NCI-H774 (cell line): ENCODE measurements at places on chromosomes 12 and 14.

- DNase-seq: no peak
These were observed 1.5 kb downstream of the CORO1C start for GRCh38 chr12:108729612-108730364.

DNA sequence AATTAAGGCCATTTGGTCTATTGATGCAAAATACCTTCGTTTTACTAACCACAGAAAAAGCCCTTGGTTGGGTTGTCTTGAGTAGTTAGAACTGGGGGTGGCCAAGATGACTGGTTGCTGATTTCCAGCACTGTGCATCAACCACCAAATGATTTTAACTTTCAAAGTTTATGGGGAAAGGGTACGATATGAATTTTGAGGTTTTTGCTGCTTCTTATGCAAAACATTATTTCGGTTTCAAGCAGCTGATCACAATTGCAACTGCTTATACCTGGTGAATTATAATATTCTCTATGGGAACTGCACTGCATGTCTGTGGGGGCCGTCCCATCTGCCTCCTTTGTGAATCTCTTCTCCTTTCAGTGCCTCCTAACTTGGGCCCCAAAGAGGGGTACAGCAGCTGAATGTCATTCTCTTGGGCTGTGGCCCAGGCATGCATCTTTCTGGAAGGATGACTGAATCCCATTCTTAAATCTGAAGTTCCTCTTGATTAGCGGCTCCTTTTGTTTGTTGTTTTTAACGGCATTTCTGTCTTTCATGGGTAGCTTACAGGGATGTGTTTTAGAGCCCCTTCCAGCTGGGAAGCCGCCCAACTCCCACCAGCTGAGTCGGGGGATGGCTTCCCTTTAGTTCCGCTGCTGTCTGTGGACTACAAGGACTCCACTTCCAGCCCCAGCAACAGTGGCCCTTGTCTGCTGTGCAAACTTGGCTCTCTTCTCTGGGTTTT lies 479.8 kb downstream of the ZFP36L1 start:
- DNase-seq: no peak

GRCh38 chr14:100645196-100645981 lies 58.2 kb upstream of the BEGAIN start:
- DNase-seq: peak; percentile 72

DNA sequence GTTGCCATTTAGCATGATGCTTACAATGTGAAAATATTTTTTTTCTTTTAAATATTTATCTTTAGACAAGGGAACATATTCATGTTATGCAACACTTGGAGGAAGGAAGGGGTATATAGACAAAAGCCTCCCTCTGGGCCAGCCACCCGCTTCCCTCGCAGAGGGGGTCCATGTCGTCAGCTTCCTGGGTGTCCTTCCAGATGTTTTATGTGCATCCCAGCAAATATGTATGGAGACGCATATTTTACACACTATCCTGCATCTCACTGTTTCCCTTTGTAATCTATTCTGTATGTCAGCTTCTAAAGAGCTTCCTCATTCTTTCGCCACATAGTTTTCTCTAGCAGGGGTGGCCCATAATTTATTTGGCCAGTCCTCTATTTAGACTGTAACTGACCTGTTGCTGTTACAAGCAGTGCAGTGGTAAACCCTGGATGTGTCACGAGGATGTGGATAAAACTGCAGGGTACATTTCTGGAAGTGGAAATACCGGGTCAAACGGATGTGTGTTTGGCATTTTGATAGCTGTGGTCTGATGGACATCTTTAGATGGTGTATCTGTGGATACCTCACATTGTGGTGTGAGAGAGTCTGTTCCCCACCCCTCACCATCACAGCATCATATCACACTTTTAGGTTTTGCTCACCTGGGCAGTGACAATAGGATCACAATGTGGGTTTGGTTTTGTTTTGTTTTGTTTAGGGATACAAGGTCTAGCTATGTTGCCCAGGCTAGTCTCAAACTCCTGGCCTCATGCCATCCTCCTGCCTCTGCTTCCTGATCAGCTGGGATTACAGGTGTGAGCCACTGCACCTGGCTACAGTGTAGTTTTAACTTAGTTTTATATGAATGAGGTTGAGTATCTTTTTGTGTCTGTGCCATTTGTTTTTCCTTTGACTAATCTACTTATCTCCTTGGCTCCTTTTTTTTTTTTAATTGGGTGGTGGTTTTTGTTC lies 31.6 kb downstream of the FAM222A start:
- DNase-seq: peak; percentile 25

DNA sequence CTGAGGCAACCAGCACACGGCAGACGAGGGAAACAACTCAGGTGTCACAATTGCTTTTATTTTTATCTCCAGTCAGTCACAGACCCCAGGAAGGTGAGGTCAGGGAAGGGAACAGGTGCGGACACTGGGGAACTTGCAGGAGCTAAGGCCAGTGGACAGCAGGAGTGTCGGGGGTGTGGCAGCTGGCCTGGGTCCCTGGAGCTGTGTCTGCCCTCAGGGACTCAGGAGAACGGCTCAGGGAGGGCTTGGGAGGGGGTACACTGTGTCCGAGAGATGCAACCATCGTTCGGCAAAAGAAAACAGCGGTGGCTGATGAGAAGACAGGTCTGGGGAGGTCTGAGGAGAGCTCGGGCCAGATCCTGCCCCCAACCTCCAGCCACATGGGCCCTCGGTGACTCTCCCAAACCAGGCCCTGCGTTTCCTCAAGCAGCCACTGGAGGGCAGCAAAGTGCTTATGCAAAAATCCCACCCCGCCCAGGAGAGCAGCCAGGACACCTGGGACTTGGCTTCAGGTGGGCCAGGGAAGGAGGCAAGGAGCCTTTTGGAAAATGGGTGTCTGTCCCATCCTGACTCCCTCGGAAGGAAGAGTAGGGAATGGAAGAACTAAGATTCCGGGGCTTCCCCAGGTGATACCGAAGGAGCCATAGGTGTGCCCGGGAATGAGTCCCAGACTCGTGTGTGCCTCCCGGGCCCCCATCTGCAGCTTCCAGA lies 24.1 kb upstream of the BCDIN3D start:
- peak; percentile 62 for DNase-seq

- no peak for DNase-seq
These were observed 7.6 kb downstream of the POP5 start for GRCh38 chr12:120573560-120573959.

- no peak for DNase-seq
These were observed 53.1 kb downstream of the GALNT9 start for GRCh38 chr12:132276066-132276826.

DNA sequence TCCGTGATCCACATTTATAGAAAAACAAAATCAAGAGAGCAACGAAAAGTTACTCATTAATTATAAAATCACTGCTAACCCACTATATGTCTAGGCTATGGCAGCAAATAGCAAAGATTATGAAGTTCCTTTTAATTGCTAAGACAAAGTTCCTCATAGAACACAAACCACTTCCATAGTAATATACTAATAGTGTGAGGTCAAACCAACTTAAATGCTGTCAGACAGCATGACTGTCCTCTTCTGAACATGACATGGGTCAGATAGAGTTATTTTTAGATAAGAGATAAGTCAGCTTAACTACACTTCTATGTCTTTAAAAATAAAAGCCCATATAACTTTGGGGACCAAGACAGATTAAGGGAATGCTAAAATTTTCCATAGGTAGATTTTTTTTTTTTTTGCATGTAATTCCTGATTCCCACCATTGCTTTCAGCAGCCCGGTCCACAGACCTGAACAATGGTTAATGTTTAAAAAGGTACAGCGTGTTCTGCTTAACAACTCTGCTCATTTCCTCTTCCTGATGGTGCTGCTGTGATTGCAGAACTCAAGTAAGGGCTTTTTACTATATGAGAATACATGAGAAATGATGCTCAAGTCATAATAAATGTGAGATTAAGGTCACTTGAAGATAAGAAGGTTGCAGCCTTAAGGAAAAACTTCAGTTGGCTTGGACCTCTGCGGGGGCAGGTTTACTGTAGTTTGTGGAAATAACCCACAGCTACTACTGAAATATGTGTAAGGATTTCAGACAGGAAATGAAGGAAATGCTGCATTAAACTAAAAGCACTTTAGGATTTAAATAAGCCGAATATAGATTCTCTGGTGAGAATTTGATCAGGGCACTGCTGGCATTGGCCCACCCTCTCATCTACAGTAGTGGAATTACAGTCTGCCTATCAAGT lies 37.7 kb upstream of the DUSP6 start:
- no peak for DNase-seq

GRCh38 chr14:69040353-69040752 lies 61.3 kb upstream of the ACTN1 start:
- no peak for DNase-seq

- peak; percentile 49 for DNase-seq
These were observed 132.0 kb upstream of the ARHGAP5 start for GRCh38 chr14:31945074-31945613.

- DNase-seq: no peak
These were observed 4.2 kb upstream of the CLECL1 start for GRCh38 chr12:9736936-9737705.

GRCh38 chr14:20508367-20508766 lies 3.0 kb downstream of the RNASE10 start:
- no peak for DNase-seq

- DNase-seq: peak; percentile 81
These were observed 88.8 kb downstream of the CHGA start for GRCh38 chr14:93011650-93012325.

DNA sequence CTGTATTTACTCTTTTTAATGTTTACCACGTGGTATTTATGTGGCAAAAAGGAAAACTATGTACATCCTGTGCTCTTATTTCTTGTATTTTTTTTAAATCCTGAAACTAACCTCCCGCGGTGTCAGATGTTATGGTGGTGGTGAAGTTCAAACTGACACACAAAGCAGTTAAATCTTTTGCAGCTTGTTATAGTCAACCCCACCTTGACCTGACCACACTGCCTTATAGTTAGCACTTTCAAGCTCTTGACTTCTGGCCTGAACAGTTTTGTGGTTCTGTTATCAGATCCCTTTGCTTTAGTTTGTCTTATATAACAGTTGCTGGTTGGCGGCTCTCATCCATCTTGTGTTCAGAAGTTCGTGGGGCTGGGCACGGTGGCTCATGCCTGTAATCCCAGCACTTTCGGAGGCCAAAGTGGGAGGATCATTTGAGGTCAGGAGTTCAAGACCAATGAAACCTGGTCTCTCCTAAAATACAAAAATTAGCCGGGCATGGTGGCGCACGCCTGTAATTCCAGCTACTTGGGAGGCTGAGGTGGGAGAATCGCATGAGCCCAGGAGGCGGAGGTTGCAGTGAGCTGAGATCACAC lies 2.1 kb downstream of the UNG start:
- DNase-seq: no peak

DNA sequence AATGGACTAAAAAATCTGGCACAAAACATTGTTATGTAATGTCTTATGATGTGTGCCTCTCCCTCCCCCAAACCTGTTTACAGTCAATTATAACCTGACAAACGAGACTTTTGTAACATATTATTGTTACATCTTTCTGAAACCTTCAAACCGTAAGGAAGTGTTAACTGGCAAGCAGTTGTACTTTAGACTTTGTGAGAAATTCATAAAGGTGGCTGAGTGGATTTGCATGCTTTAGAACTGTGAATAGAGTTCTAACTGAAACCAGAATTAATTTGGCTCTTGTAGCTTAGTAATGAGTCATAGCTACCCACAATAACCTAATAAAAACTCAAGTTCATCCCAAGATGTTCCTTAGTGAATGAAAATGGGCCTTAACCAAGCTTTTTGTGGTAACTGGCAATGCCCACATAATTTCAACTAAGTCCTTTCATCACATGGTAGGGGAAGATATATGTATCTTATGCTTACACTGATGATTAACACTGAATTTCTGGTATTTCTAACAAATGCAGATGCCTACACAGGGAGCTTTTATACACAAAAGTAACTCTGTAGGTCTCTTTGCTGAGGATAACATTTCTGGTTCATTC lies 29.7 kb downstream of the RAD9B start:
- no peak for DNase-seq

GRCh38 chr14:21612324-21612723 lies 22.4 kb downstream of the OR10G2 start:
- DNase-seq: no peak

DNA sequence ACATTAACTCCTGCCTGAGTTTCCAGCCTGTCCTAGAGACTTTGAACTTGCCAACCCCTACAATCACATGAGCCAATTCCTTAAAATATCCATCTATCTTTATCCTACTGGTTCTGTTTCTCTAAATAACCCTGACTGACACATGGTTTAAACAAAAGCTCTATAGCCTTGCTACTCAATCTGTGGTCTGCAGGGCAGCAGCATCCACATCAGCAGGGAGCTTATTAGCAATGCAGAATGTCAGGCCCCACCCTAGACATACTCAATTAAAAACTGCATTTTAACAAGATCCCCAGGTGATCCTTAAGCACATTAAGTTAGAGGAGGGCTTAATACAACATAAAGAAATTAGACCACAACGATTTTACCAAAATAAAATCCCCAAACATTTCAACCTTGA lies 108.3 kb upstream of the CPSF6 start:
- DNase-seq: no peak

GRCh38 chr12:56645201-56645716 lies 525 bp downstream of the ATP5F1B start:
- DNase-seq: no peak

DNA sequence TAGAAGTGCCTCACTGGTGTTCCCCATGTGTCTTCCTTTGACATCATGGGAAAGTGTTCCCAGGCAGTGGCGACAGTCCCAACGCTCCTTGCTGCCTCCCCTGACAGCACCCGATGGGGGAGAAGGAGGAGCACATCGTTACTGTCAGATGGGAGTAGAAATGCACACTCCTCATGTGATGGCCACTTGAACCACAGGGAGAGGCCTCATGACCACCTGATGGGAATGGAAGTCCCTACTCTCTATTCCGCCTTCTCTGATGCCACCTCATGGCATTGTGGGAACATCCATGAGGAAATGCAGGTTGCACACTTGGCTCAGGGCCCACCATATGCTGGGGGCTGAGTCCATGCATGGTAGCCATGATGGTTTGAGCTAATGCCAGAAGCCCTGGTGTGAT lies 14.3 kb upstream of the CORO1C start:
- DNase-seq: no peak

GRCh38 chr12:104649217-104649824 lies 192.6 kb downstream of the CHST11 start:
- no peak for DNase-seq

DNA sequence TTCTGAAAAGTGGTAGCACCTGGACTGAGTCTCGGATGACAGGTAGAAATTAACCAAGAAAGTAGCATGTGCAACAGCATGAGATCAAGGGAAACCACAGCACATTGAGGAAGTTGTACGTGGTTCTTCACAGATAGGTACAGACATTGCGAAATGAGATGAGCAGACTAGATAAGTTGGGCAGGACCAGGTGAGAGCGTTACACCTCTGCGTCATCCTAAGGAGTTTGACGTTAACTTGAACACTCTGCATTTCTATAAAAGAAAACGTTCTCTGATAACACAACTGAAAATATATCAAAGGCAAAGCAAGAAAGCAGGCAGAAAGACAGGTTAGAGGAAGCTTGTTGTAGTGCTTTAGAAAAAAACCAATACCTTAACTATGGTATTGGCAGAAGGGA lies 98.5 kb upstream of the RASSF8 start:
- DNase-seq: no peak
